GM12878 (cell line): ENCODE measurements at places on chromosomes 3 and 15.

DNA sequence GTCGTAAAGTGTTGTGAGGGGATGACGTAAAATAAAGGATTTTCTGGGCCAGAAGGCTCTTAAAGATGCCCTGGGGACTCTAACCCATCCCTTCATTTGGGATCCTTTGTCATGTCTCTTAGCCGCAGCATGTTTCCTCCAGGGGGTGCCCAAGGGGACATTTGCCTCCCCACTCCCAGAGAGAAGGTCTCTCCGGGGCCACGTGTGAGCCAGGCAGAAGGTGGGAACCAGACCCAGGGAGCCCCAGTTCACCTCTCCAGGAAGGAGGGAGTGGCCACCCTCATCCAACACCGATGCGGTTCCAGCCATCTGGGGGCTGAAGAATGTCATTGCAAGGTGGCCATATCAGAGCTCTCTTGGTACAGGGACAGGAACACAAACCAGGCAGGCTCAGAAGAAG lies 25.2 kb downstream of the ST8SIA2 start:
- no peak for DNase-seq

DNA sequence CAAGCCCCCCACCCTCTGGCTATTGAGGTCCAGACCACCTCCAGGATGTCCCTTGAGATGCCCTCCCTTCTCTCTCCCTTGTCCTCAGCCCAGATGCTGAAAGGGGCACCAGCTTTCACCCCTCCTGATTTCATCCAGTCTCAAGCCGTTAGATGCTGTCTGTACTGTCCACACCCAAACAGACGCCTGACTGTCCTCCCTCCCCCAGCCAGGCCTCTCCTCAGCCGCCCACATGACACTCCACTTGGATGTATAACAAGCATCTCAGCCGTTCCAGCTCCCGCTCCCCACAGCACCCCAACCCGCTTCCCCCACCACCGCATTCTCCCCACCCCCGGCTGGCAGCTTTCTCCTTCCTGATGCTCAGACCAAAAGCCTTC lies 25.0 kb upstream of the CYP11A1 start:
- DNase-seq = no peak

DNA sequence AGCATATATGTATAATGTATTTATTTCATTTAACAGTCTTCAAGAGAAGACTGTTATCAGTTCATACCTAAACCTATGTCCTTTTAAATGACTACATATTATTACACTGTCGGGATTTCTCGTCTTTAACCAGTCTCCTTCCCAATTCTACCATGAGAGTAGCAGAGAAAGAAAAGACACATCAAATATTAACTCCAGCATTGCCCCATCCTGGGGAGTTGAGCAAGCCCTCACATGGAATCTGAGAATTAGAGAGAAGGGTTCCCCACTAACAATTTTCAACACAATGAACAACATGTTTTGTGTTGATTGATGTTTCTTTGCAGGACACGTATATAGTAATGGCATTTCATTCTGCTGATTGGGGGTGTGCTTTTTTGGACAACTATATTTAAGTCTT lies 257.4 kb downstream of the ADAMTSL3 start:
- DNase-seq = no peak

- DNase-seq = no peak
Measured at GRCh38 chr15:48644827-48645557, 517 bp downstream of the FBN1 start.

- no peak for DNase-seq
Measured at GRCh38 chr15:73602992-73603391, 30.2 kb downstream of the NPTN start.

- no peak for DNase-seq
Measured at GRCh38 chr15:53202876-53203275, 412.7 kb upstream of the ONECUT1 start.

DNA sequence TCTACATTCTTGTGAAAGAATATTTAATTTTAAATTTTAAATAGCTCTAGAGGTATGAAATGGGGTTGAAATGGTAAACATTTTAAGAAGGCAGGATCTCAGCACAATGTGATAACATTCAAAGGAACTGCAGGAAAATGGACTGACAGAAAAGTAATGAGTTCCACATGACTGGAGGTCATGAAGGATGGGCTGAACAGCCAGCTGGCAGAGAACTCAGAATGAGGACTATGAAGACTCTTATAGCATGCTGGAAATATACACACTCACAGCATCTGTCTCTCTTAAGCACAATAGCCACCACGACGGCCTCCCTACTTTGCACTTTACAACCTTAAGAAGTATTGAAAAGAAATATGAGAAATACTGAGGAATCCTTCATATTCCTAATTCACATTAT lies 94.7 kb downstream of the TNIK start:
- DNase-seq = no peak

GRCh38 chr3:33003308-33003707 lies 51.9 kb downstream of the CCR4 start:
- no peak for DNase-seq

GRCh38 chr3:52471371-52472238 lies 16.2 kb downstream of the NISCH start:
- DNase-seq = no peak

DNA sequence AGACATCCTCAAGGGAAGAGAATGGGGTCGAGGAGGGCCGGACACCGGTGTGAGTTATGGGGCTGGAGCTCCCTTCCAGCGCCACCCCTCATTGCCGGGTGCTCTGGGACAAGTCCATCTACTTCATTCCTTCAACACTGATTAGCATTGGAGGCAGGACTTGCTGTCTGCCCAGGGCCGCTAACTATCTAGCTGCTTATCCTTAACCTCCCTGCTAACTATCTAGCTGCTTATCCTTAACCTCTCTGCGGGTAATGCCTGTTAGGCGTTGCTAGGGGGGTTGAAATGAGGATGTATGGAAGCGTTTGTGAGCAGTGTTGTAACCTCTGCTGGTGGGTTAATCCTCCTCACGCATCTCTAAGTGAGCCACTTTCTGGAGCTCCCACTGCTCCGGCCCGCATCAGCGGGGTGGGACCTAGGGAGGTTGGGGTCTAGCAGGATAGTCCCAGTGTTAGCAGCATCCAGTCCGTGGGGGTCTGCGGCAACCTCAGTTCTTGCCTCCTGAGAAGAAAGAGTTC lies 10.9 kb upstream of the CHAC1 start:
- no peak for DNase-seq

DNA sequence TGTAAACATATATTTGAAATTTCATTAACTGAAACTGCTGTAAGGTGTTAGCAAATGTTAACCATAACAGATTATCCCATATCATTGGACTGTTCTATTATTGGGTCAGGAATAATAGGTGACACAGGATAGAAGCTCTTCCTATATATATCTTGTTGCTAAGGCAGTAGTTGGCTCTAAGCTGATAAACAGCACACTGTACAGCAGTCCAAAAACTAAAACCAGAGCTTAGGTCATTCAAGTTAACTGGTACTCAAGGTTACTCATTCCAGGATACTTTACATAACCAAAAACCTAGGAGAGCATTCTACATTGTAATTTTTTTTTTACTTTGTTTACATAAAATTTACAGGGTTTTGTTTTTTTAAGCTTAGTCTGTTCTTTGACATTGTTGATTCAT lies 8.9 kb downstream of the DNAJC19 start:
- no peak for DNase-seq

DNA sequence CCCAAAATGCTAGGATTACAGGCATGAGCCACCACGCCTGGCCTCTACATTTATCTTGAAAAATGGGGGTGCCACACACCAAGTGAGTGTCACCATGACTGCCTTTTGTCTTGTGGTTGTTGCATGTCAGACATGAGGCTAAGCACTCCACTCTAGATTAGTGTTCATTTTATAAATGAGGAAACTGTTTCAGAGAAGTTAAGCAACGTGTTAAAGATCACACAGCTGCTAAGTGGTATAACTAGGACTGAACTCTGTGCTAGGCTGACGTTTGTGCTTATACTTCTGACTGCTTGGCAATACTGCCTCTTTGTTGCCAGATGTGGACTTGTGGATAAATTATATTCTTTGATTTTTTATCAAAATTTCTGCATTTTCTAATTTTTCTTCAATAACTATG lies 50.8 kb upstream of the SMAD6 start:
- no peak for DNase-seq

DNA sequence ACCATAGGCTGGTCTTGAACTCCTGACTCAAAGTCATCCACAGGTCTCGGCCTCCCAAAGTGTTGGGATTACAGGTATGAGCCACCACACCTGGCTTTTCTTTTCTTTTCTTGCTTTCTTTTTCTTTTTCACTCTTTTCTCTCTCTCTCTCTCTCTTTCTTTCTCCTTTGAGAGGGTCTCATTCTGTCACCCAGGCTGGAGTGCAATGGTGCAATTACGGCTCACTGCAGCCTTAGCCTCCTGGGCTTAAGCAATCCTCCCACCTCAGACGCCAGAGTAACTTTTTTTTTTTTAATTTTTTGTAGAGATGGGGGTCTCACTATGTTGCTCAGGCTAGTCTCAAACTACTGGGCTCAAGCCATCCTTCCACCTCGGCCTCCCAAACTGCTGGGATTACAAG lies 133.1 kb upstream of the UBE2E1 start:
- DNase-seq = no peak

GRCh38 chr3:24224666-24225384 lies 269.8 kb downstream of the THRB start:
- DNase-seq = no peak

DNA sequence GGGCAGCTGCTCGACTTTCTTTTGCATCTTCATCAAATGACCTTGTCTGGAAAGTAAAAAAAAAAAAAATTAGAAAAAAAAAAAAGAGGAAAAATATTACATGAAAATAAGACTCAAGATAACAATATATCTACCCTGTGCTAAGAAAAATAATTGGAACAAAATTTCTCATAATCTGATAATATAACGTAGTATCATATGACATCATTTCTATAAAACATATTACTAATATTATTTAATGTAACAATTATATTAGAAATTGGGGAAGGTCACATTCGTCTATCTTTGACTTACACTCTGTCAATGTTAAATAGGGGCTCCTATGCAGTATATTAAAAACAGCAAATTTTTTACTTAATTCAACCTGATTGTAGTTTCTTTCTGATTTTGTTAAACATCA lies 44.1 kb downstream of the INO80 start:
- no peak for DNase-seq

GRCh38 chr3:132605374-132605792 lies 8.3 kb downstream of the ACKR4 start:
- DNase-seq = no peak

DNA sequence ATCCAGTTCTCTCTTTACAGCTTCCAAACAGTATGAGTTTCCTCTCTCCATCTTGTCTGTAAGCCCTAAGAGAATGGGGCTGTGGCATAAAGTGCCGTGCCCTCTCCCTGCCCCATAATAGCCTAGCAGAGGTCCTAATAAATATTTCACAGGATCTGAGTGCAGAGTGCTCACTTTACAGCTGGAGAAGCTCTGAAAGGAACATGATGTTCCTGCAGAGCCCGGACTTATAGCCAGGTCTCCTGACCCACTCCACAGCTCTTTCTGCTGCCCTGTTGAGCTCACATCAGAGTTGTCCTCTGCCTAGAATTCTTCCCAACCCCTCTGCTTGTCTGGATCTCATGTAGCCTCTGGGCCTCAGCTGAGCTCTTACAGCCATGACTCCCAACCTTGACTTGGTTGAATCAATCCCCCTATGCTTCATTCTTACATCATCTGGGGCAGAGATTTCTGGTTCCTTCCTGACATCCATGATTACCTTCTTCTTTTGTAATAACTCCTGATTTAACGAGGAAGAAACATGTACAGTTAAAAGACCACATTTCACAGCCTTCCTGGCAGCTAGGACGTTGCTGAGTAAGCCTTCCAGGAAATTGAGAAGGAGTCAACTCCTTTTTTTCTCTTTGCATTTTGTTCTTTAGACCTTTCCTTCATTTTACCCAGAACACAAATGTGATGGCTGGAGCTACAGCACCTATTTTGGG lies 135.3 kb downstream of the RPLP1 start:
- no peak for DNase-seq

- no peak for DNase-seq
Measured at GRCh38 chr15:42593143-42593542, 17.7 kb downstream of the STARD9 start.

DNA sequence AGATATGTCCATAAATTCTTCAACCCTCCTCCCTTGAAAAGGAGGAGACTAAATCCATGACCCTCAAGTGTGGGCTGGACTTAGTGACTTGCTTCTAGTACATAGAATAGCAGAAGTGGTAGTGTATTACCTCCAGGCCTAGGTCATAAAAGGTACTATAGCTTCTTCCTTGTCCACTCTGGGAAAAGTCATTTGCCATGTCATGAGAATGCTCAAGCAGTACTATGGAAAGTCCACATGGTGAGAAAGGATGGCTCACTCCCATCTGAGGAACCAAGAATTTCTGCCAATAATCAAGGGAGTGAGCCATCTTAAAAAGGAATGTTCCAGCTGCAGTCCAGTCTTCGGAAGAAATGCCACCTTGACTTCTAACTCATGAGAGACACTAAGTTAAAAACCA lies 10.5 kb upstream of the ILDR1 start:
- DNase-seq = no peak

DNA sequence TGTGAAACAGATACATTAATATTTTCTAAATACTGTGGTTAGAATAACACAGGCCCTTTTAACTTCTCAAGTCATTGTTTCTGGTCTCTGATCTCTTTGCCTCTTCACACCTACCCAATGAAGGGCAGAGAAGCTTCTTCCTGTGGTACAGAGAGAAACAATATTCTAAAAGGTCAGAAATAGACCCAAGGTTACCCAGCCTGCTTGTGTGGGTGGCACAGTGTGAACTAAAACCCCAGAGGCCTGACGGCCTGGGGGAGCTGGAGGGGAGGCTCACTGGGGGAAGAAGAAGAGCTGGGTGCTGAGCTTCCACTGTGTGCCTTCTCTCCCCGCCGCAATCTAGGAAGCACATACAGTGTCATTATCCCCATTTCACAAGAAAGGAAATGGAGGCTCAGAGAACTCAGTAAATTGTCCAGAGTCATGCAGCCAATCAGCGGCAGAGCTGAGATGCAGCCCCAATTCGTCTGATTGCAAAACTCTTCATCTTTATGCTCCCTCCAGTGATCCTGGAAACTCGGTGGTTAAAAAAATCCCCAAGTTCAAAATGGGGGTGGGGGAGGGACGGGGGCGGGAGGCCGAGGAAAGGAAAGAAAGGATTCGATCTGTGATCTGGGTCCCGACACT lies 64.1 kb upstream of the HEG1 start:
- DNase-seq = peak; percentile 87

GRCh38 chr15:58306591-58307312 lies 125.0 kb upstream of the LIPC start:
- DNase-seq = no peak

GRCh38 chr3:174859756-174860155 lies 622 bp downstream of the NAALADL2 start:
- no peak for DNase-seq
